Astrocyte of the spinal cord (primary cell): ENCODE measurements at places on chromosomes 6 and 20.

GRCh38 chr20:62779417-62779685, 16.9 kb upstream of the MRGBP start:
- DNase-seq, result no peak

DNA sequence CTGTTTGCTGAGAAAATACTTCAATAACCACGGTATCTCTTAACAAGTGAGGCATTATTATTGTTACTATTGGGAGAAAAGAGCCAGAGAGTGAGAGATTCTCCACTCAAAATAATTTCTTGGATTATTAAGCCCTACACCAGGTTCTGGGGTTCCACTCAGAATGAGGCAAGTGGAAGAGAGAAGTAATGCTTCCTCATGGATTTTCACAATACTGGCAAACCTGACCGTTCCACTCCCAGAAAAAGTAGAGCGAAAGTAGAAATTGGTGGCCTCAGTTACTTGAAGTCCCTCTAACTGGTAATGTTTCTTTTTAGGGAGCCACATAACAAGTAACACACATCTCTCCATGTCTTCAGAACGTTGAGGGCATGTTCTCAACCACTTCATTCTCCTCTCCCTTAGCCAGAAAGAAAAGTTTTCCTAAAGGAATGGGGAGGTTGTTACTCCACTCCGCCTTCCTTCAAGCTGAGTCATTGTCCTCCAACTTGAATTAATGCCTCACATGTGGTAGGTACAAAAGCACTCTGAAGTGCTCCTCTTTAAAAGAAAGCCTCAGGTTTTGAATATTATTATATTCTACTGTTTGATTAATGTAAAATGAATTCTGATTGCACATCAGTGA, 1.9 kb downstream of the BAG2 start:
- peak; percentile 76 for DNase-seq

GRCh38 chr20:4555188-4555890, 166.4 kb upstream of the PRND start:
- peak; percentile 73 for DNase-seq

- no peak for DNase-seq
These were observed 119.1 kb upstream of the CD93 start for GRCh38 chr20:23205211-23205610.

DNA sequence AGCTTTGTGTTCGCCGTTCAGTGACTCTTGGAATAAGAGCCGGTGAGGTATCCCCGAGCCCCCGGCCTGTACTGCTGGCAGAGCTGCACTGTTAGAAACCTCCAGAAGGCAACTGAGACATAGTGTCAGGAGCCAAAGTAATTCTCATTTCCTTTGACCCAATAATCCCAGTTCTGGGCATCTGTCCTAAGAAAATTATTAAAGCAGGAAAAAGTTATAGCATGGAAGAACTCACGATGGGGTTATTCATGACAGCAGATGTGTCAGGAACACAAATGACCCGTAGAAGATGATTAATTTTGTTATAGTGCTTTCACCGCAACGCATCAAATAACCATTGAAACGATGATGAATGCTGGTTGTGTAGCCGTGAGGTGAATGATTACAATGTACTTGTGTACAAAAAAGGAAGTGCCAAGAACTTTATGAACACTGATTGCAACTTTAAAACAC, 20.3 kb downstream of the CYP21A2 start:
- DNase-seq, result no peak

- DNase-seq, result no peak
These were observed 302.8 kb downstream of the THBS2 start for GRCh38 chr6:168950858-168951214.

- DNase-seq, result no peak
These were observed 27.9 kb downstream of the LOC128125822 start for GRCh38 chr6:63600136-63600535.

- peak; percentile 83 for DNase-seq
These were observed 70.2 kb downstream of the LYRM4 start for GRCh38 chr6:5190507-5190906.

GRCh38 chr6:75363304-75363703, 78.7 kb upstream of the TMEM30A start:
- no peak for DNase-seq

DNA sequence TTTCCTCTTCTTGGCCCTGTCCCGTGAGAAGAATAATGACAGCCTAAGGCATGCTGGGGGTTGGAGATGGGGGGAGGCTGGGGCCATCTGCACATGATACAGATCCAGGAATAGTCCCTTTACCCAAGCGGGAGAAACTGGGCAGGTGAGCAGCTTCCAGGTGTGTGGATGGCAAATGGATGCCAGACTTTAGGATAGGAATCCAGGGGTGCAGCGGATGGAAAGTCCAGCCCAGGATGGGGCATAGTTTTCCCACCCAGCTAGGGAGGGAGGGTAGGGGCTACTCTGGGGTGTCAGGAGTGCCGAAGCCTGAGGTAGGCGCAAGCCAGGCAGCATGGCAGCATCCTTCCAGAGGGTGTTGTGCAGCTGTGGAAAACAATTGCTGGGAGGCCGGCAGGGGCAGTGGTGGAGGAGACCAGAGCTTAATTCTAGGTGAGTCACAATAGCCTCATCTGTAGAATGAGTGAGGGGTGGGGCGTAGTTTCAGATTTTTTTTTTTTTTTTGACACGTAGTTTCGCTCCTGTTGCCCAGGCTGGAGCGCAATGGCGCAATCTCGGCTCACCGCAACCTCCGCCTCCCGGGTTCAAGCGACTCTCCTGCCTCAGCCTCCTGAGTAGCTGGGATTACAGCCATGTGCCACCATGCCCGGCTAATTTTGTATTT, 15.4 kb upstream of the FAM110A start:
- no peak for DNase-seq

GRCh38 chr6:56956491-56956890, 1.6 kb downstream of the BEND6 start:
- no peak for DNase-seq

DNA sequence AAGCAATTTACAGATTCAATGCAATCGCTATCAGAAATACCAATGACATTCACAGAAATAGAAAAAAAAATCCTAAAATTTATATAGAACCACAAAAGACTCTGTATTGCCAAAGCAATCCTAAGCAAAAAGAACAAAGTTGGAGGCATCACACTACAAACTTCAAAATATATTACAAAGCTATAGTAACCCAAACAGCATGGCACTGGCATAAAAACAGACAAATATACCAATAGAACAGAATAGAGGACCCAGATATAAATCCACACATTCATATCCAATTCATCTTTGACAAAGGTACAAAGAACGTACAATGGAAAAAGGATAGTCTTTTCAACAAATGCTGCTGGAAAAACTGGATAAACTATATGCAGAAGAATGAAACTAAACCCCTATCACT, 11.6 kb upstream of the NELFCD start:
- no peak for DNase-seq

GRCh38 chr6:43776799-43777776, 7.1 kb downstream of the VEGFA start:
- DNase-seq, result no peak

GRCh38 chr6:3336066-3336786, 77.5 kb downstream of the PSMG4 start:
- DNase-seq, result no peak

- DNase-seq, result peak; percentile 55
These were observed 299.9 kb upstream of the SUPT3H start for GRCh38 chr6:45677381-45678284.

DNA sequence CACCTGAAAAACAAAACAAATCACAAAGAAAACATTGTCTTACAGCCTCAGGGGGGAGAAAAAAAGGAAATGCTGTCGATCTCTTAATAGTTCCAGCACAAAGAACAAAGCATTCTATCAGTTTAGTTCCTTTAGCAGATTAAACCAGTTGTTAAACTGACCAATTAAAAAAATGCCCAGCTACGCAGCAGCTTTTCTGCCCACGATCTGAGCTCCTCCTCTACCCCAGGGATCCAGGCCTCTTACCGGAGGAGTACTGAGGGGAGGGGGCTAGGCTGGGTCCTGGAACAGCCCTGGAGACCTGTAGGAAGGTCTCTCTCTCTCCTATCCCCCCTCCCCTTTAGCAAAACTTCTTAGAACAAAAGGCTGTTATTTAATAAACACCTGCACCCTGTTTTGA, 13.4 kb downstream of the PTK7 start:
- DNase-seq, result no peak

- DNase-seq, result no peak
These were observed 12.1 kb upstream of the TGM6 start for GRCh38 chr20:2368621-2369020.

DNA sequence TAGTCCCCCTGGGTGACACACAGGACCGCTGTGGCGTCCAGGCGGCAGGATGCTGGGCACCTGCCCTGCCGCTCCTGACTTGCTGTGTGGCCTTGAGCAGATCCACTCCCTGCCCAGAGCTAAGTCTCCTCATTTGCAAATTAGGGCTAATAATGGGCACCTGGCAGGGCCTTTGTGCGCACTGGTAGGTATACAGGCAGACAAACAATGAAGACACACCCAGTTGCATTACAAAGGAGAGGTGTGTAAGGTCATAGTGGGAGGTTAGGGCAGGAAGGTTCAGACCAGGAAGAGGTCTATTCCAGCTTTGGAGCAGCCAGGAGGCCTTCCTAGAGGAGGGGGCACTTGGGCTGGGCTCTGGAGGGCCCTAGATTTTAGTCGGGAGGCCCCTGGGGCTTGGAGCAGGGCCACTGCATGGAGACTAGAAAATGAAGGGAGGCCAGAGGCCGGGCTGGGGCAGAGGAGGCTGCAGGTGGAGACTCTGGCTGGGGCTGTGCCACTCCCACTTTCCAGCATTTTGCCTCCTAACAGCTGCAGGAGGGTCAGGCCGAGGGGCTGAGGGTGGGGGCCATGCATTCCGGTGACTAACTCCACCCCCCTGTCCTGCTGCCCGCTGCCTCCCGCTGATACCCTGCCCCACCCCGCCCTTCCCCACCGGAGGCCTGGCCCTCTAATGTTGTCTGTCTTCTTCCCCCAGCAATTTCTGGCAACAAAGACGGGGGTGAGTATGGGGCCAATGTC, 28.5 kb downstream of the MYH7B start:
- DNase-seq, result no peak

- no peak for DNase-seq
These were observed 715.6 kb upstream of the NRSN1 start for GRCh38 chr6:23410439-23410838.

GRCh38 chr6:24522228-24523176, 27.7 kb downstream of the ALDH5A1 start:
- DNase-seq, result no peak

DNA sequence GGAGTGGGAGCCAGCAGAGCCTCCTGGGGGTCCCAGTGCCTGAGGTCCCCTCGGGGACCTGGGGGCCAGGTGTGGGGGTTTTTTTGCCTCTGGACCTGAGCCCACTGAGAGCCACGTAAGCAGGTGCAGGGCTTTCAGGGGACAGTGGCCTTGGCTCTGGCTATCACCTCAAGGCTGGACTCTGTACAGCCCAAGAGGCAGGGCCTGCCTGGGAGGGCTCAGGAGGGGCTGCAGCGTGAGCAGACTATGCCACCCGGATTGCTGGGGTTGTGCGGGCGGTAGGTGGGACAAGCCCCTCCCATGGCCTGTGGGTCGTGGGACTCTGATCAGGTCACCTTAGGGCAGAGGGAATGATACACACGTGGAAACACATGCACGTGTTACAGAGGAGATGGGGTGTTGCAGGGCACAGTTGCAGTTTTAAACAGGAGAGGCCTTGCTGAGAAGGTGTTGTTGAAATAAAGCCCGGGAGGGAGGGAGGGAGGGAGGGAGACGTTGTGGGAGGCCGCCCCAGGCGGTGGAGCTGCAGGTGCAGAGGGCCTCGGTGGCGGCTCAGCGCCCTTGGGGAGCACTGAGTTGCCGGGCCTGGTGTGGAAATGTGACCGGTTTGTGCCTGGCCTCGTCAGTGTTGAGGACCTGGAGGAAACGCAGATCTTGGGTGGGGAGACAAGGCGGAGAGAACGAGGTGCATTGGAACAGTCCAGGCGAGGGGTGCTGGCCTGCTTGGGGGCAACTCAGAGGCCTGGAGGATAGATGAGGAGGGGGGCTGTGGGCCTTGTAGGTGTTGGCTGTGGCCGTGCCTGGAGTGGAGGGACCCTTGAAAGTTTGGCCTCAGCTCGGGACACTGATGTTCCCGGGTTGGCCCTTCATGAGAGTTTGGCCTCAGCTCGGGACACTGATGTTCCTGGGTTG, 2.3 kb downstream of the TCEA2 start:
- no peak for DNase-seq

GRCh38 chr6:107082045-107082444, 33.3 kb downstream of the BEND3 start:
- no peak for DNase-seq

GRCh38 chr6:118382126-118382525, 166.0 kb upstream of the PLN start:
- no peak for DNase-seq

- DNase-seq, result no peak
These were observed 66.7 kb downstream of the TRAM2 start for GRCh38 chr6:52510213-52510562.

DNA sequence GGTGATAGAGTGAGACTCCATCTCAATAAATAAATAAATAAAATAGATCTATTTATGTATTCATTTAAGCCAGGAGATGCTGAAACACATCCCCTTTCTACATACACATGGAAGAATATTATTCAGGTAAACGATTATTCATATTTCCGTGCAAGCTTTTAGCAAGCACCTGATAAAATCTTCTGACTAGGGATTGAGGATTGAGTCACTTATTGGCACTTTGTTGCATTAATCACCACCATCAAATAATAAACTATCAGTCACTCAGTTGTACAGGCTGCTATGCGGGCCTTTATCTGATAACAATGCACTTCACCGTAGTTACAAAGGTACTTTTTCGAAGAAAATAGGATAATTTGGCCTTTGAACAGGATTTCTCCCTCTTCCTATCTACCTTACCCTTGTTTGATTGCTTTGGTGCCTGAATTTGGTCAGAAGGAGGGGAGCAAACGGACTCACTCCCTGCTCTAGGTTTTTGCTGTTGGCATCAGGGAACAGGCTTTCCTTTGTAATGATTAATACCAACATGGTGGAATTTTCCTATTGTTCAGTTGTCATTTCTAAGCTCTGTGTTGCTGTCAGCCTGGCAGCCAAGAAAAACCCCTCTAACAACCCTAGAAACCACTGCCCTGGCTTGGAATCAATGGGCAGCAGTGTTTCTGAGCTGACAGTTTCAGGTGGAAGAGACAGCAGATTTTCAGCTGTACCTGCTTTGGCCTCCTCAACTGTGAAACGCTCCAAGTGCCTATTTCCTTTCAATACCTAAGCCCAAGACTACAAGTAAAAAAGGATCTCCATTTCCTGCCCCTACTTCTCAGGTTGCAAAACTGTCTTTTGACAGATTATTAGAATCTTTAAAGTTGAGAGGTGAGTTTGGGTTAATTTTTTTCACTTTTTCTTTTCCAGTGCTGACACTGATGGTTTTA, 63.0 kb downstream of the MYB start:
- DNase-seq, result no peak

DNA sequence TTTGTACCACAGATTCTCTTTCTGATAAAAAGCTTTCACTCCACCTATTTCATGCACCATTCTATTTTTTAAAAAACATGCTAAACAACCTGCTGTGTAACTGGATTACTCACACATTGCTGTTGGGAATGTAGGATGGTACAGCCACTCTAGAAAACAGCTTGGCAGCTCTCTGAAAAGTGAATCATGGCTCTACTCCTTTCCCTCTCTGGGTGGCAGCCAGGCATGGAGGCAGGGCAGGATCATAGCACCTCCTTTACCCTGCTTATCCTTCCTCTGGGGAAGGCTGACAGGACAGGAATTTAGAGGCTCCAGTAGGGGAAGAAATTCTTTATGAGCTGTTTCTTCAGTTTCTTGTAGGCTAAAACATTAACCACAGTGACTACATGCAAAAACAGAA, 6.7 kb upstream of the VNN2 start:
- peak; percentile 80 for DNase-seq

GRCh38 chr6:101683884-101684283, 290.4 kb downstream of the GRIK2 start:
- DNase-seq, result no peak

- no peak for DNase-seq
These were observed 110.2 kb downstream of the DACT2 start for GRCh38 chr6:168209420-168209819.

- DNase-seq, result no peak
These were observed 23.2 kb downstream of the HLA-A start for GRCh38 chr6:29965563-29965872.
